ENCODE measurements at places on chromosomes 4 and X.

DNA sequence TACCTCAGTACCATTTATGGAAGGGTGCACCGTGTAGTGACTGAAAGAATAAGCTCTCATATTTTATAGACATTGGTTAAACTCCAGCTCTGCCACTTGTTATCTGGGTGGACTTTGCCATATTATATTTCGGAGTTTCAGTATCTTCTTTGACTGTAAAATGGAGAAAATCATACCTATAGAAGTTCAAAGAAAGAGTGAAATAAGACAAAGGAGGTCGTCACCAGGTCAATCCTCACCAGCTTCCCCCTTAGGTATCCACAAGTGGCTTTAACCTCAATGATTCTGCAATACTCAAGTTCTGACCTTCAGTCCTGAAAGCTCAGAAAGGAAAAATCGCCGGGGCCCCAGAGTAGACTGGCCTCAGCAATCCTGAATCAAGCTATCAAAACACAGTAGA, 64.3 kb downstream of the TMEM144 start:
- DNase-seq: no peak

GRCh38 chr4:29756966-29757365, 963.2 kb upstream of the PCDH7 start:
- no peak for DNase-seq

- DNase-seq: no peak
Observed at GRCh38 chr4:128513664-128514484, 226.3 kb upstream of the PGRMC2 start.

DNA sequence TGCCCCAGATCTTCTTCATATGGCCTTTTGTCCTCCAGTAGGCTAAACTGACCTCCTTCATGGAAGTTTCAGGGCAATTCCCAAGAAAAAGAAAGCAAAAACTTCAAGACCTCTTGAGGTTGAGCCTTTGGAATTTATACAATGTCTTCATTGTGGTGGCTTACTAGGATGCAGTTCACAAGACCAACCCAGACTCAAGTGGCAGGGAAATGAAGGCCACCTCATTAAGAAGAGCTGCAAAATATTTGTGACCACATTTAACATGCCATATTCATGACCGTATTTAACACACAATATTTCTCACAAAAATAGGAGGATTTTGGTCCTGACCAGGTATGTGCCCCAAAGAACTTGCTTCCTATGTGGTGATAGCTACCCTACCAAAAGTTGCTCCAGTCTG, 605.5 kb upstream of the PITX2 start:
- DNase-seq: no peak

DNA sequence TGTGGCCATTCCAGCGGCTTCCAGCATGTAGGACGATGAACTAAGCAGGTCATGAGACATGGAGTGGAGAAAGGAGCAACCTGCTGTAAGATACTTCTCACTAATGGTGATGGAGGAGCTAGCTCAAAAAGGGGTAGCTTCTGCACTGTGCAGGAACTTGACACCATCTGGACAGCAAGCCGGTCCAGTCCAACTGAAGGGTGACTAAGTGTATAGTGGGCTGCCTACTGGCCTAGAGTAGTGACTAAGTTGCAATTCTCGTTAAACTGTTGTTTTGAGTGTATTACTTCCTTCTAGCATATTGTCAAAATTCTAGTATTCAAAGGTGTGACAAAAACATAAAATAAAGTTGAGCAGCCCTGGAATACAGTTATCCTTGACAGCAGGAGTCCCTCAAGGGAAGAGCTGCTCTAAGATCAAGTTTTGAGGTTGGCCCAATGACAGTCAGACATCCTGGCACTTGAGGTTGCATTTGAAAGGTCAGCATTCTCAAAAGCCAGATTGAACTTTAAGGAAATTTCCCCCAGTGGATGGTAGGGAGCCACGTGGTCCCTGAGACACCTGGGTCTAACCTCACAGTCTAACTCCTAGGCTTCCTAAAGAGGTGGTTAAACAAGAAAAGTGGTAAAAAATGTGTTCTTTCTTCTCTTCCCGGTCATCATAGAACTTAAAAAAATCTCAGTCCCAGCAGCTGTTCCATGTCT, 8.0 kb downstream of the CETN2 start:
- DNase-seq: no peak

DNA sequence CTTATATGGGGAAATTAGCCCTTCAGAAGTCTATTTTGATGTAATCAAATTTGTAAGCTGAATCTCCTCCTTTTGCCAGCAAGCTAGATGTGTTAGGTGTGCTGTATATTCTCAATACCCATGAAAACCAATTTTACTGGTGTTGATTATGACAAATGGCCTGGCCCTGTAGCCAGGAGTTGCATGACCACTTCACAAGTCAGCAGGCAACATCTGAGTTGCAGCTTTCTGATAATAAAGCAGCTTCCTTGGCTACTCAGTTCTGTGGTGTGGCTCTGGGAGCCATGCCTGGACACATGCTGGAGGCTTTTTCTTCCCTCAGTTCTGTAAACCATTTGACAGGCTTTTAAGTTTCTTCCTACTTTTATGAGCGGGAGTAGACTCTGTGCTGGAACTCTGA, 154.1 kb upstream of the CXCL13 start:
- DNase-seq: no peak

DNA sequence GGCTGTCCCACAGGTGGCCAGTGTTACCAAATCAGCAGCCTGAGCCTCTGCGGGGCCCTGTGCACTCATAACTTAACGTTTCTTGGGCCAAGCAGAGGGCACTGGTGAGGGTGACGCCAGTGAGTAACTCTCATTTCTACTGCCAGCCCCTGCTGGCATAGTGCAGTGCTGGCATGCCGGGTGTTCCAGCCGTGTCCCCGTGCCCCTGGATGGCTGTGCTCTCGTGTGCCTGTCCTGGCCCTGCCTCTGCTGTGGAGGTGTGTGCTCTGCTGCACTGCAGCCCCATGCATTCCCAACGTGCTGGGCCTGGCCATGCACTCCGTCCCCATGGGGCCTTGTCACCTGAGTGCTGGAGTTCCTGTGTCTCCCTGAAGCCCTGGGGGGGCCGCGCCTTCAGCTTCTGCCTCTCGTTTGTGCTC, 14.7 kb downstream of the TBC1D14 start:
- DNase-seq: no peak

GRCh38 chr4:24240655-24241054, 343.7 kb downstream of the DHX15 start:
- no peak for DNase-seq

GRCh38 chrX:70969635-70970481, 39.0 kb upstream of the SLC7A3 start:
- DNase-seq: no peak

DNA sequence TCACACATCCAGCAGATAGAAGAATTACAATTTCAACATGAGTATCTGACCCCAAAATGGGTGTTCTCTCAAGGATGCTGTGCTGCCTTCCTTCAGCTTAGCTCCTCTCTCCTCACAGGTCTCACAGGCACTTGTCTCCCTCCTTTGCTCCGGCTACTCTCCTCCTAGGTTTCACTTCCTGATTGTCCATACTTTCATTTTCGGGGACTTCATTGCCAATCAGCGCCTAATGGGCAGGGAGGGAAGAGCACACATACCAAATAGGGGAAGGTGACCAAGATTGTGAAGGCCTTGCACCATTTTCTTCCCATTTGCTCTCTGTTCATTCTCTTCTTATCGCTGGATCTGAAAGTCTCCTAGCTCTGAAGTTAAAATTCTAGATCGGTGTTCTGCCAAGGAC, 125.4 kb upstream of the EOLA2 start:
- DNase-seq: no peak

DNA sequence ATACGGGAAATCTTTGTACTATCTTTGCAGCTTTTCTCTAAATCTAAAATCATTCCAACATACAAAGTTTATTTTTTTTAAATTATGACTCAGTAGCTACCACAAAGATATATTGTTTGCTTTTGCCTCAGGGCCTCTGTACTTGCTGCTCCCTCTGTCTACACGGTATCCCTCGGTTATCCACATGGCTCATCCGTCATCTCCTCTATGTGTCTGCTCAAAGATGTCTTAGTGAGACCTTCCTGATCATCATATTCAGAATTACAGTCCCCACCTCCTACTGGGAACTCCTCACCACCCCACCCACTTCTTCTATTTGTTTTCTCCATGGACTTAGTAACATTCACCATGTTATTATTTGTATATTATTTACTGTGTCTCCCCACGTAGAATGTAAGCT, 107.8 kb downstream of the PARM1 start:
- DNase-seq: no peak

DNA sequence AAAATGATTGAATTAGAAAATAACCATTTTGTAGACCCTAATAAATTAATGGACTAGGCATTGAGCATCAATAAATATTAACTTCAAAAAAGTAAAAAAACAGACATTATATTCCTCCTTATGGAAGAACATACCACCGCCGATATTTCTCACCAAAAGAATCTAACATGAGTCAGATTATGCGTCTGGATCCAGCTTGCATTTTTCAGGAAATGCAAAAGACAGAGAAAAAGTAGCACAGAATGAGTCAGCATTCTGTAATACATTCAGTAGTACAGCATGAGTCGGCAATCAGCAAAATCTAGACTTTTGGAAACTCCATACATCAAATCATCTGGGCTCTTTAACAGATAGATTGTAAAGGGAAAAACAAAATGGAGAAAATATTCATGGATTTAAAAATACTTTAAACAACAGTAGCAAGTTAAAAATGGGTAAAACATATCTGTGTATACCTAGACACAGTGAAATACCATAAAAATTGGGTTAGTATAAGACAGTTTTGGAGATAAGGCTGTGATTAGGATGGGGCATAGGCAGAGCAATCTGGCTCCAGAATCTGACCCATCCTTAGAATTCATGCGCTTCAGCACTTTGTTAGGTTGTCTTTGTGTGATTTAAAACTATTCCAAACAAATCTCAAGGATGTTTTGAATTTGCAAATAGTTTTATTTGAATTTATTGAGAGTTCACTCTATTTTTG, 633.0 kb upstream of the FAM241A start:
- DNase-seq: no peak

- DNase-seq: no peak
Observed at GRCh38 chr4:28976369-28976768, 1743.8 kb upstream of the PCDH7 start.

- DNase-seq: no peak
Observed at GRCh38 chr4:168917138-168917779, 92.8 kb downstream of the CBR4 start.

DNA sequence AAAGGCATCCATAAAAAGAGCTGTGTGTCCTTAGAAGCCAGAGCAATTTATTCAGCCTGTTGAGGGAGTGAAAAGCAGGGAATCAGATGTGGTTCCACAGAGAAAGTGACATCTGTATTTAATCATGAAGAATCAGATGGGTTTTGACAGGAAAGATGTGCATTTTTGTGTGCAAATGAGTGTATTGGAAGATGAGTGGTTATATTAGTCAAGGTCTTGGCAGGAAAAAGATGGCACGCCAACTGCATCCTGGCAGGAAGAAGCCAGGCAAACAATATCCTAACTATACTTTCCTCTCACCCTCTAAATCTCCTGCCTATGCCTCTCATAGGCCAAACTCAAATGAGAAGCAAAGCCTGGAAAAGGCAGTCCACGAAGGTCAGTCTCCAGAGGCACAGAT, 59.1 kb downstream of the SCFD2 start:
- no peak for DNase-seq

- no peak for DNase-seq
Observed at GRCh38 chrX:52082578-52082977, 13.6 kb upstream of the MAGED4B start.

DNA sequence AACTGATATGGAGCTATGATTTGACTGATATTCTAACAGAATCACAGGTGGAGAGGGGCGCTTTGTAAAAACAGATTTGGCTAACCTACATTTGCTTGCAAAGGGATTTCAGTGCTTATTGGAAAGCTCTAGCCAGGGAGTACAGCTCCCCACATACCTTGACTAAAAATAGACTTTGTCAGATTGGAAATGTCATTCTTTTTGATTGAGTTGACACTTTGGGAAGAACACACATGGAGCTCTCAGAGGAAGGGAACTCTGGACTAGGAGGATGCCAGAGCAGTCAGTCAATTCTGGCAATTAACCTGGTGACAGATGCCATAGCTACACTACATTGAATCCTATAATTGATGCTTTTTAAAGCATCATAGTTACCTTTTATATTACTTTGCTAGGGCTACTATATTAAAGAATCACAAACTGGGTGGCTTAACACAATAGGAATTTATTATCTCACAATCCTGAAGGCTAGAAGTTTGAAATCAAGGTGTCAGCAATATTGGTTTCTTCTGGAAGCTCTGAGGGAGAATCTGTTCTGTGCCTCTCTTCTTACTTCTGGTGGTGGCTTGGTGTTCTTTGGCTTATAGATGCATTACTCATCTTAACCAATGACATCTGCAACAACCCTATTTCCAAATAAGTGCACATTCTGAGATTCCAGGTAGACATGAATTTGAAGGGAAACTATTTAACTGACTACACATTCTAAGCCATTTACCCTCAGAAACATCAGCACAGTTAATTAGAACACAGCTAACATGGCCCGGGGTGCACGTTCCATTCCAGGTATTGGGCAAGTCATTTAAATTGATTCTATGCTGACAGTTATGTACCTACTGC, 8.4 kb upstream of the HERC3 start:
- no peak for DNase-seq

- no peak for DNase-seq
Observed at GRCh38 chr4:76036855-76037254, 985 bp upstream of the CXCL11 start.

- no peak for DNase-seq
Observed at GRCh38 chr4:102860611-102861324, 8.0 kb upstream of the CISD2 start.

DNA sequence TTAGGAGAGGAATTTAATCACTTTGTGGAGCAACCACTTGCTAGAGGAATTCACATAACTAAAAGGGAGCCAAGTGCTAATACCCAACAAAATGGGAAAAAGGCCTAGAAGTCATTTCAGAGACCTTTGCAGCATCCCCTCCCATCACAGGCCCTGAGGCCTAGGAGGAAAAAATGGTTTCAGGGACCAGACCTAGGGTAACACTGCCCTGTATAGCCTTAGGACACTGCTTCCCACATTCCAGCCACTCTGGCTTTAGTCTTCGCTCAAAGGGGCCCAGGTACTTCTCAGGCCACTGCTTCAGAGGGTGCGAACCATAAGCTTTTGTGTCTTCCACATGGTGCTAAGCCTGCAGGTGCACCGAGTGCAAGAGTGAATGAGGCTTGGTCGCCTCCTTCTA, 19.1 kb downstream of the SPANXN2 start:
- no peak for DNase-seq

- no peak for DNase-seq
Observed at GRCh38 chrX:19555683-19556082, 40.4 kb upstream of the MAP3K15 start.

- DNase-seq: no peak
Observed at GRCh38 chrX:126342859-126343258, 176.8 kb upstream of the DCAF12L2 start.

DNA sequence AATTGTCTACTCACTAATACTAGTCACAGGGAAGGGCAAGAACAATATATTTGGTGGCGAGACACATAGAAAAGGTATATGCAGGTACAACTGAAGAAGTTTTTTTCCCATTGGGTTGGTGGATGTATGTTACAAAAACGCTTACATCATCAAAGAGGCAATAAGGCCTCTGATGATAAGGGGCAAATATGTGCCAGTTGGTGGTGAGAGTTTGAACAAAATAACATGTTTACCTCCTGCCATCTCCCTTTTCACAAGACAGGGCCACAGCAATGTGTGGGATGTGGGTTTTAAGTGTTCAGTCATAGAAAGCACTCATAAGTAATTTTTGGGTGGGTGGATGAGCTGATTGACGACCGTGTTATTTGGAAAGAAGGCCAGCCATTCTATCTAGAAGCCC, 41.7 kb downstream of the PAGE2 start:
- no peak for DNase-seq

- no peak for DNase-seq
Observed at GRCh38 chr4:10584042-10584441, 100.5 kb downstream of the CLNK start.

- DNase-seq: no peak
Observed at GRCh38 chr4:172055046-172055445, 241.8 kb downstream of the GALNTL6 start.
